ENCODE measurements at places on chromosomes 16 and 17.

GRCh38 chr16:66848172-66848571, 4.0 kb downstream of the CA7 start:
- no peak for DNase-seq

DNA sequence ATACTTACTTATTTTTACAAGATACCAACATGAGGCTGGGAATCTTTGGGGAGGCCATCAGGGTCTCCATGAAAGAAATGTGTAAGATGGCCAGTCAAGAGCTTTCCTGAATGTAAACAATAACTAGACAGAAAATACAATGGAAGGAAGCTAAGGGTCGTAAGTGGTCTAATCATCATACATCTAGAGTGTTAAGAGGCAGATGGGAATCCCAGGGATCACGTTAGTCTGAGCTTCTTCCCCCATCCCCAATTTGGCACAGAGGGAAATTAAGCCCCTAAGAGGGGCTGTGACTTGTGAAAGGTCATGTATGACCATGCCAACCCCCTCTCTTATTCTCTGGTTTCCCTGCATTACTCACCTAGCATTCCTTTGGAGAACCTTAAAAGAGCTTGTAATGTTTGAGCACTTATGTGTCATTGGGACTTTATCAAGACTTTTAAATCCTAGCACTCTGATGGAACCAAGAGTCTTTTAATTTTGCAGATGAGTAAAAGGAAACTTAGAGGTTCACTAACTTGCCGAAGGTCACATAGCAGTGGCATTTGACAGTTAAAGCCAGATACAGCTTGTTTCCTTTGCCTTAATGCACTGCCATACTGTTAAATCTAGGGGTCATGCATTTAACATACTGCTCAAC, 46.1 kb downstream of the DCUN1D3 start:
- DNase-seq: no peak

DNA sequence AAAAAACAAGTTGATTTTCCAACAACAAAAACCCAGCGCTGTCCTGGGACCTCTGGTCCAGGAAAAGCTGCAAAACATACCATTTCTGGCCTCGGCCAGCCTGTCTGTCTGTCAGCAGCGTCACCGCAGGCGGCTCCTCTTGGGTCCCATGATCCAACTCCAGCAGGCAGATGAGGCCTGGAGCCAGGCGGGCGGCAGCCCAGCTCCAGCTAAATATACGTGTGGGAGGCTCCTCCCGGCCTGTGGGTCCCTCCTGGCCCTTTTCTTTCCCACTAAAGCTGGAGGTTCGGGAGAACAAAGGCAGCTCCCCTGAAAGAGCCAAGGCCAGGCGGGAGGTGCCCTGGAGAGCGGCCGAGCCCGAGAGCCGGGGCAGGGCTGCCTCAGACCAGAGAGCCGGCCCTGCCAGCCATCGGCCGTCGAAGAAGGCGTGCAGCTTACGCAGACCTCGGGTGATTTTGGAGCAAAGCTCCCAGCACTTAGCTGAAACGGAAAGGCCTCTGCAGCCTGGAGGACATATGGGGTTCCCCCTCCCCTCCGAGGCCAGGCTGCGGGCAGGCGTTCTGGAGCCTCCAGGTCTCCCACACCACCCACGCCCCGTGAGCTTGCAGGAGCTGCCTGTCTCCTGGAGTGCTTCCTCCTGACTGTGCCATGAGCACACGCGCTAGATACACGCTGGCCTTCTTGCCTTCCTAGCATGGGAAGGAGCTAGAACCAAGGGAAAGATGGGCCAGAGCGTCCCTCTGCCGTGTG, 19.9 kb upstream of the JPH3 start:
- DNase-seq: no peak

GRCh38 chr17:77101521-77102410, 39.0 kb upstream of the SEC14L1 start:
- no peak for DNase-seq

DNA sequence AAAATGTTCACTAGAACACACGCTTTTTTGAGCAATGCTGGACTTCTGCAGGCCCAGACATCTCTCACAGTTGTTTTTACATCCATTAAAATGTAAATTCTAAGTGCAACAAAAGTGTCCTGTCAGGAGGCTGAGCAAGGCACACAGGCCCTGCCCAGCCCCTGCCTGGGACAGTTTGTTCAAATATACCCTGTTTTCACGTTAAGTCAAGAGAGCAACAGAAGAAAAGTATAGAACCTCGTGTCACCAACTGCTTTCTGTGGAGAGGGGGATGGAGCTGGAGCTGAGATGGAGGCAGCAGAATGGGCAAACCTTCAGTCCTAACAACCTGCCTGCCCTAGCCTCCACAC, 4.3 kb upstream of the HOXB2 start:
- DNase-seq: no peak

DNA sequence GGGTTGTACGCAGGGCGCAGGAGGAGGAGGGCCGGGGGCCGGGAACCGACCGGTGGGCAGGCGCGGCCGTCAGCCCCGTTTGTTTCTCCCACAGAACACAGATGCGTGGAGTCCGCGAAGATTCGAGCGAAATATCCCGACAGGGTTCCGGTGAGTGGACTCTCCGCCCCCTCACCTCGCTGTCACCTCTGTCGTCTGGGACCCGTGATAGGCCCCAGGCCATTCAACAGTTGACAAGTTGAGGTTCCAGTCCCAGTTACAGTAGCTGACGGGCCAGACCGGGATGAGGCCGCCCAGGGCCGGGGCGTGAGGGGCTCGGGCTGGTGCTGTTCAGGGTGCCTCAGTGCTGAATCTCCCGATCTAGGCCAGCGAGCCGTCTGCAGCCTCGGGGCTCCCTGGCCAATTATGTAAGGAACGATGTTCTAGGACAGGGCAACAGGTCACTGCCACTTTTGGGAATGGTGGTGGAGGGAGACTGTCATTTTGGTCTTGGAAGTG, 628 bp downstream of the GABARAPL2 start:
- DNase-seq: no peak

DNA sequence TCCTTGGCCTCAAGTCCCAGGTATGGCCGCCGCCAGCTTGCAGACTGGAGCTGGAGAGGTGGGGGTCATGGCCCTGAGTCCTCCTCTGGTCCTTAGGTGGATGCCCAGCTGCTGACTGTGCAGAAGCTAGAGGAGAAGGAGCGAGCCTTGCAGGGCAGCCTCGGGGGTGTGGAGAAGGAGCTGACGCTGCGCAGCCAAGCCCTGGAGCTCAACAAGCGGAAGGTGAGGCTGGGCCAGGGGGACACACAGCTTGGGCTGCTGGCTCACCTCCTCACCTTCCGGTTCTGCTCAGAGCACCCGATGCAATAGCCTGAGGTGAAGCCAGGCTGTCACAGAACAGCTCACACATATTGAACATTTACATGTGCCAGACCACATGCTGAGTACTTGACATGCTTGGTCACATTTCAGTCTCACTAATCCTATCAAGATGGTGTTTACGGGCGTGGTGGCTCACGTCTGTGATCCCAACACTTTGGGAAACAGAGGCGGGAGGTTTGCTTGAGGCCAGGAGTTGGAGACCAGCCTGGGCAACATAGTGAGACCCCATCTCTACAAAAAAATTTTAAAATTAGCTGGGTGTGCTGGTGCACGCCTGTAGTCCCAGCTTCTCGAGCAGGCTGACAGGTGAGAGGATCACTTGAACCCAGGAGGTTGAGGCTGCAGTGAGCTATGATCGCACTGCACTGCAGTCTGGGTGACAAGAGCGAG, 7.4 kb downstream of the RNF40 start:
- no peak for DNase-seq

DNA sequence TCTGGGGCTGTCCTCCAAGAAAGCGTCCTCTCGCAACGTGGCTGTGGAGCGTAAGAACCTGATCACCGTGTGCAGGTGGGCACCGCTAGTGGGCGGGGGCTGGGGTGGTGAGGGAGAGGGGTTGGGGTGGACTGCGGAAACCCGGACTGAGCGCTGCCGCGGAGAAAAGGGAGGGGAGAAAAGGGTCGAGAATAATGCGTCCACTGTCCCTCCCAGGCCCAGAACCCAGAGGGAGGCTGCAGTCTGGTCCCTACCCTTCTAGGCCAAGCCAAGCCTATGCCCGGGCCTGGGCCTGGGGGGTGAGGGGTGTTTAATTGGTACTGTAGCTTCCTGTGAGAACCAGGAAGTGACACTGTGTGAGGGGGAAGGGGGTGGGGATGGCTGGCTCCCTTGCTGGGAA, 464 bp downstream of the RUNDC3A start:
- no peak for DNase-seq

- no peak for DNase-seq
Measured at GRCh38 chr17:38361694-38362465, 10.2 kb downstream of the SOCS7 start.

DNA sequence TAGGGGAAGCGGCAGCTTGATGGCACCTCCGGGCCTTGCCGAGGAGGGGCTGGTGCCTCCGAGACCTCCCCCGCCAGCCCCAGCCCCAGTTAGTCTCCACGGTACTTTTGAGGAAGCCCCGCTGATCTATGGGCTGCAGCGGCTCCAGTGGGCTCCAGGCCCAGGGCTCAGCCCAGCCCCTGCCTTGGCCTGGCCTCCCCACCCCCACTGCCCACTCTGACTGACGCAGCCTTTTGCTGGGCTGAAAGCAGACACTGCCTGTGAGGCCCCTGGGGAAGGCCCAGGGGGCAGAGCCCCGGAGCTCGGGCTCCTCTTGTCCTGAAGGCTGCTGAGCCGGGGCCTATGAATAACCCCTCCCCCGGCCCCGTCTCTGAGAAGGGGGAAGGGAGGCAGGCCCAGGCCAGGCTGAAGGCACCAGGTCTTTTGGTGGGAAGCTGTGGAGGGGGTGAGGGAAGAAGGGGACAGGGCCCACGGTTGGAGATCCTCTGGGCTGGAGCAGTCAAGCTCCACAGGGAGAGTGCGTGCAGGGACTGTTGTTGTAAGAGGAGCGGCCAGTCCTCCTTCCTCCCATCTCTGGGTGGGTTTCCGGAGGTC, 7.5 kb upstream of the SMTNL2 start:
- no peak for DNase-seq

GRCh38 chr17:82808006-82808405, 31.8 kb downstream of the ZNF750 start:
- no peak for DNase-seq

GRCh38 chr17:62705778-62706597, 78.5 kb downstream of the MRC2 start:
- no peak for DNase-seq

Data from amniotic stem cell (primary cell).